ENCODE measurements at places on chromosomes 1 and 21.

DNA sequence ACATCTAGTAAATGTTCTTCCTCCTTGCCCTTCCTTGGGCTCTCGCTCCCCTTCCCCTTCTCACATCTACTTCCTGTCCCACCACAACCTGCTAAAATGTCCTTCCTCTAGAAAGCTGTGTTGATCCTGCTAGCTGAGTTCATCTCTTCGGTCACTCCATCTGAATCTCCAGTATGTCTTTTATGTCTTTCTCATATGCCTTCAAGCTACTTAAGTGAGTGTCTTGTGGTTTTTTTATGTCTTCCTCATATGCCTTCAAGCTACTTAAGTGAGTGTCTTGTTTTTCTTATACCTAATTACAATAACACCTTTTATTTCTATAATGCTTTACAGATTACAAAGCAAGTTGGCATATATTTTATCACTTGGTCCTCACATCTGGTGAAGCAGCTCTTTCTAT is 33.9 kb downstream of the CSF1 start:
- DNase-seq, result no peak

DNA sequence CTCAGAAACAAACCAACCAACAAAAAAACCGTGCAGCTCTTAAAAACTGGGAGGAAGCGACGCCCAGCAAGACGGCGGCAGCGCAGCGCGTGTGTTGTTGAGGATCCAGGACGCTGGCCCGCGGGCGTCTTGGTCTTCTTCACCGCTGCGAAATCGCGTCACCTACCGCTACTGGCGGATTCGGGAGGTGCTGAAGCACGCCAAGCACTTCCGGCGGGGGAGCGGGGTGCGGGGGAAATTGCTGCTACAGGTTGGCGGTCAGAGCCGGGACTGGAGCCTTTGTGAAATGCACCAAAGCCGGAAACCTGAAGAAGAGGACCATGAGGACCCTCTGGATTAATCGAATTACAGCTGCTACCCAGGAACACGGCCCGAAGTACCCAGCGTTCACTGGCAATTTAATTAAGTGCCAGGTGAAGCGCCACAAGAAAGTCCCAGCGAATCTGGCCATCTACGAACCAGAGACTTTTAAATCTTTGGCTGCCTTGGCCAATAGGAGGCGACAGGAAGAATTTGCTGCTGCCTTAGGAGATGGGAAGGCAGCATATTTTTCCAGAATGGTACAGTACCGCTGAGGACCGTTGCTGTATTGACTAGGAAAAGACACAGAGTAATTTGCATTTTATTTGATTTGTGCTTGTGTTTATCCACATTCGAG is 11.9 kb upstream of the RIPPLY3 start:
- DNase-seq, result peak; percentile 58

DNA sequence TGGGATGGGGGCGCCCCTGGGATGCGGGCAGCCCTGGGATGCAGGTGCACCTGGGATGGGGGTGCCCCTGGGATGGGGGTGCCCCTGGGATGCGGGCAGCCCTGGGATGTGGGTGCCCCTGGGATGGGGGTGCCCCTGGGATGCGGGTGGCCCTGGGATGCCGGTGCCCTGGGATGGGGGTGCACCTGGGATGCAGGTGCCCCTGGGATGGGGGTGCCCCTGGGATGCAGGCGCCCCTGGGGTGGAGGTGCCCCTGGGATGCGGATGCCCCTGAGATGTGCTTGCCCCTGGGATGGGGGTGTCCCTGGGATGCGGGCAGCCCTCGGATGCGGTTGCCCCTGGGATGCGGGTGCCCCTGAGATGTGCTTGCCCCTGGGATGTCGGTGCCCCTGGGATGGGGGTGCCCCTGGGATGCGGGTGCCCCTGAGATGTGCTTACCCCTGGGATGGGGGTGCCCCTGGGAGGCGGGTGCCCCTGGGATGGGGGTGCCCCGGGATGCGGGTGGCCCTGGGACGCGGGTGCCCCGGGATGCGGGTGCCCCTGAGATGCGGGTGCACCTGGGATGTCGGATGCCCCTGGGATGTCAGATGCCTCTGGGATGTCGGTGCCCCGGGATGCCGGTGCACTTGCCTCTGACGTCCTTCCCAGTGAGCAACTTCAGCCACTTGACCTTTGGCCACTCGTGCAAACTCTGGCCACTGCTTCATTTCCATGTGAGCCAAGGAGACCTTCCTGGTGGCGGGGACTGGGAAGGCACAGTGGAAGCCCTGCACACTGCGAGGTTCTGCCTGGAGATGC is 37.3 kb upstream of the SLC19A1 start:
- DNase-seq, result no peak

DNA sequence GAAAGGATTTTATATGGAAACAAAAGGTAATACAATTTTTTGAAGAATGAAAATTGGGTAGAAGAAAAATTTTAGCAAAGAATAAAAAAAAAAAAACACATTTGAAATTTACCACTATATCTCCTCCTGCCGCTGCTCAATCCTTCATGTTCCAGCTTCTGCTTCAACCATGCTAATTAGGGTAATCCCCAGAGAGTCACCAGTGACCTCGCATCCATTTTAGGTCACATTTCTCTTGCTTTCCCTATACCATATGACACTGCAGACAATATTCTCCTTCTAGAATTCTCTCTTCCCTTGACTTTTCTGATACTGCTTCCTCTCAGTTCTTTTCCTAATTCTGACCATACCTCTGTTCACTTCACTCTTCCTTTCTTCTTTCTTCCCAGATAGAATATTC is 237.1 kb downstream of the USH2A start:
- no peak for DNase-seq

GRCh38 chr21:42672699-42673458 is 19.5 kb downstream of the PDE9A start:
- DNase-seq, result no peak

- DNase-seq, result peak; percentile 49
Measured at GRCh38 chr1:156706657-156707416, 1.5 kb upstream of the CRABP2 start.

- DNase-seq, result no peak
Measured at GRCh38 chr1:7549277-7550161, 221.6 kb upstream of the VAMP3 start.

DNA sequence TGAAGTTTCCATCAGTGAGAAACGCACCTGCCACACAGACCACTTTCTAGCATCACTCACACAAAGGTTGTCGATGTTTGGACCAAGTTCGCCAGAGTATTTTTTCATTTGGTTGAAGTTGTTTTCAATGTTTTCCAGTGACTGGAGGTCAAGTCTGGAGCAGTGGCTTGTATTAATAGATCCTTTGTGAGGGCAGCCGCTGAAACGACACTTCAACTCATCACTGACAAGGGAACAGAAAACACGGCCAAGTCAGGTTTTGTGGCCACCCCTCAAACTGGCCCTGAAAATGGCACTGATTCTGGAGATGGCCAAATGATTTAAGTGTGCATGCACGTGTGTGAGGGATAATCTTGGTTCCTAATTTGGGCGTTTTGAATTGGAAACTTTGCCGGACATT is 675.6 kb downstream of the SMYD3 start:
- no peak for DNase-seq

- DNase-seq, result peak; percentile 42
Measured at GRCh38 chr1:173914366-173914871, 2.7 kb downstream of the SERPINC1 start.

GRCh38 chr1:48495911-48496310 is 23.9 kb upstream of the SPATA6 start:
- no peak for DNase-seq

DNA sequence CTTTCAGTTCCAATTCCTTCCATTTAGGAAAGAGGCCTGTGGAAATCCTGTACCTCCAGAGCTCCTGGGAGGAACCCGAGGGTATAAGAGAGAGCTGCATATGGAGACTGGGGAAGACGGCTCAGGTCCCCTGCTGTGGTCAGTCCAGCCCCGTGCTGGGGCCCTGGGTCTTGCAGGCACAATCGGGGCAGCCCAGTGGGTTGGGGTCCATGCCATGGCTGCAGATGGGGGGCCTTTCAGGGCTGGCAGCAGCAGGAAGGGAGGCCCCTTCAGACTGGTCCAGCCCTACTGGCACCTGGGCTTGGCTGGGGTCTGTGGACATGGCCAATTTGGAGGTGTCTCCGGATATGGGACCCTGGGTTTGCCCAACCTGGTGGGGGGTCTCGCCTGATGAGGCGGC is 18.2 kb downstream of the HTR6 start:
- DNase-seq, result no peak

DNA sequence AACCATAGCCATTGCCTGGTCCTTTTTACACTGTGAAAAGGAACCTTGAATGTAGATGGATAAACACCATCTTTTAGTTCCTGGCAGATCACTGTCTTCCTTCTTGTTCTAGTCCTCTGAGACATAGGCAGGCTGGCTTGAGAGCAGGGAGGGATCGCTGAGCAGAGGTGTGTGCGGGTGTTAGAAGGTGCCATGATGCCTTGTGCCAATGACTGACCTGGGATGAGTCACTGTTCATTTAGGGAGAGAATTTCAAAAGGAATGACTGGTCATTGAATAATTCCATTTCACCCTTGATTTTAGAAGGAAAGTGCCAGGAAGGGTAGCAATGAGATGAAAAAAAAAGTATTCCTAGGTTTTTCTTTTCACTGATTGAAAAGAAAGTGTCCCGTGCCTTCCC is 383.9 kb downstream of the KIF26B start:
- no peak for DNase-seq

- DNase-seq, result no peak
Measured at GRCh38 chr1:6692956-6693355, 8.7 kb downstream of the DNAJC11 start.
